Breast epithelium (tissue), 4 donors: ENCODE measurements at places on chromosomes 12 and 14.

GRCh38 chr12:132118876-132119275 lies 25.2 kb downstream of the DDX51 start:
- DNase-seq = no peak

GRCh38 chr14:50806241-50806933 lies 24.6 kb downstream of the NIN start:
- no peak for DNase-seq

DNA sequence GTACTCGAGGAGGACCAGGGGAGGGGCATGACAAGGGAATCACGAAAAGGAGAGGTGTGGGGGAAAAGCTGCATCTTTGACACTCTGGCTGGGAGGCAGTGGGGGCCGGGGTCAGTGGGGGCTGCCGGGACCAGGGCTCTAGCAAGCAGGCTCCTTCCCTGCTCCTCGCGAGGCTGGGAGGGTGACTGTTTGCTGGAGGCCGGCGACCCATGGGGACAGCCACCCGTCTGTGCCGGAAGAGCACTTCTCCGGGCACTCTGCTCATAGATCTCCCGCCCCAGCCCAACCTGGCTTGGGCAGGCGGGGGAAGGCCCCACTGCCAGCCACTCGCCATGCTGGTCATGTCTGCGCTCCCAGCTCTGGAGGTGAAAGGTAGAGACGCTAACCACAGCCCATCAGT lies 130.7 kb downstream of the RBM19 start:
- DNase-seq = no peak

DNA sequence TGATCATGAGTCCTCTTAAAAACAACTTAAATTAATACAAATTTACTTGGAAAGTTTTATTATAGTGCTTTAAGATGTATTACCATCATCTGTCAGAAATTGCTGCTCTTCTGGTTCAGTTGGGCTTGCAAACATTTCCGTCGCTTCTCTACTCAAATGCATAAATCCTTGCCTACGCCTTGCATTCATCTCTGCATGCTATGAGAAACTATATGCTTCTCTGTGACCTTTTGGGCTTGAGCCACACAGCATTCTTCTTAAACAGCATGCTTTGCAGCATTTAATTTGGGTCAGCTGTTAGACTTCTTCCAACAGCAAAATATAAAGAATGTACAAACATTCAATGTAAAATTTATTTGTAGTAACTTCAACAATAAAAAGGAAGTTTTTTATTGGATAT lies 305.7 kb upstream of the FLRT2 start:
- DNase-seq = no peak

- no peak for DNase-seq
Measured at GRCh38 chr12:125208942-125209341, 143.7 kb downstream of the AACS start.

- no peak for DNase-seq
Measured at GRCh38 chr12:117844114-117844830, 124.5 kb downstream of the KSR2 start.

GRCh38 chr14:81401420-81402122 lies 1.4 kb upstream of the STON2 start:
- DNase-seq = no peak

DNA sequence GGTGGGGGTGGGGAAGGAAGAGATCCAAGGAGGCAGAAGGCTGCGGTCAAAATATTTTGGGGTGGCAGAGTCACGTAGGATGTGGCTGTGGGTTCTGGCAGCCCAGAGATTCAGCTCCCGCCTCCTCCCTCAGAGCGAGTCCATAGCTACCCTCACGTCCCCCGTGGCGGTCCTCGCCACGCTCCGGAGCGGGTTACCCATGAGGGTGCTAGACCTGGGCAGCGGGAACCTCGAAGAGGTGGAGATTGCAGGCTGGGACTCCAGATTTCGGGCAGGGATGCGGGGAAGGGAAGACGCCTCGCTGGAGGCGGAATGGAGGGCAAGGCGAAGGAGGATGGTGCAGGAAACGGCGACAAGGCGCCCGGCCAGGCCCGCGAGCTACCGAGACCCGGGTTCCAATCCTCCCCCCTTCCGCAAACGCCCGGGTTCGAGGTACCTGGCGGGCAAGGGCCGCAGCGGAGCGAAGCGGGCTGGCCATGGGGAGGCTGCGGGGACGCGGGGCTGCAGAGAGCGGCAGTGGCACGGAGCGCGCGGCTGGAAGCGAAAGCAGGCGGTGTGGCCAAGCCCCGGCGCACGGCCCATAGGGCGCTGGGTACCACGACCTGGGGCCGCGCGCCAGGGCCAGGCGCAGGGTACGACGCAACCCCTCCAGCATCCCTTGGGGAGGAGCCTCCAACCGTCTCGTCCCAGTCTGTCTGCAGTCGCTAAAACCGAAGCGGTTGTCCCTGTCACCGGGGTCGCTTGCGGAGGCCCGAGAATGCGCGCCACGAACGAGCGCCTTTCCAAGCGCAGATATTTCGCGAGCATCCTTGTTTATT lies 46.2 kb downstream of the BCAT1 start:
- DNase-seq = no peak

DNA sequence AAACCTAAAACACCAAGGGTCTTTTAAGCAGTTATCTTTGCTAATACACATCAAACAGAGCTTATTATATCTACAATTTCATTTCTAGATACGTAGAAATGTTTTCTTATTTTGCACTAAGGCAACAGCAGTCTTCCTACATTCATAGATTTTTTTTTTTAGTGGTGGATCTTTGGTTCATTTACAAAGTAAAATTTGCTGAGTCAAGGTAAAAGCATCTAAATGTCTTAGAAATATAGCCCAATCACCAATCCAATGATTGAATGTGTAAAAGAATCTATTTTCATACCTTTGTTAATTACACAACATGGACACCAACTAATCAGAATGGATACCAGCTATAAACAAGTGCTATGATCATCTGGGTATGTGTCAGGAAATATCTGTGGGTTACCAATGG lies 272.2 kb upstream of the TMPO start:
- DNase-seq = no peak

DNA sequence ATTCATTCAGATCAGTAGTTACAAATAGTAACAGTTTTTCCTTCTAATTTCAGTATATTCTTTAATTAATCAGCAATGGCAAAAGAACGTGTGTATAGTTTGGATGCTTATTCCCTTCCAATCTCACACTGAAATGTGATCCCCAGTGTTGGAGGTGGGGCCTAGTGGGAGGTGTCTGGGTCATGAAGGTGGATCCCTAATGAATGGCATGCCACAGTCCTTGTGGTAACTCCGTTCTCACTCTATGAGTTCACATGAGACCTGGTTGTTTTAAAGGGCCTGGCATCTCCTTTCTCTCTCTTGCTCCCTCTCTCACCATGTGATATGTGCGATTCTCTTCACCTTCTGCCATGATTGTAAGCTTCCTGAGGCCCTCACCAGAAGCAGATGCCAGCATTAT lies 18.9 kb upstream of the SYNDIG1L start:
- DNase-seq = no peak

DNA sequence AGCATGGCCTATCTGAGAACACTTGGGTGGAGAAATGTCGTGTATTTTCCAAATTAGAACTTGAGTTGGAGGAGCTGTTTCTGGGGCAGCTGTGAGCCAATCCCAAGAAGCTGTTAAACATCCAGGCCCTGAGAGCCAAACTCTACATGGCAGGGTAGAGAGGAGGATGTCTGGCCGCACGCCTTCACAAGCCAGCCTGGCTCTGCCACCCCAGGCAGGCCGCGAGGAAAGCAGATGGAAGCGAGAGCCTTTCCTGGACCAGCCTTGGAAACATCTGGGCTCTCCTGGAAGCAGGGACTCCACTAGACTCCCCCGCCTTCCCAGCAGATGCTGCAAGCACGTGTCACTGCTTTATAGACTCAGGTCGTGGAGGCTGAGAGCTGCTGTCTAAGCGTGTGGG lies 312.8 kb upstream of the FKBP4 start:
- no peak for DNase-seq

GRCh38 chr12:106140223-106140986 lies 1.7 kb upstream of the NUAK1 start:
- DNase-seq = no peak

GRCh38 chr12:124727922-124728321 lies 135.7 kb downstream of the SCARB1 start:
- DNase-seq = no peak

DNA sequence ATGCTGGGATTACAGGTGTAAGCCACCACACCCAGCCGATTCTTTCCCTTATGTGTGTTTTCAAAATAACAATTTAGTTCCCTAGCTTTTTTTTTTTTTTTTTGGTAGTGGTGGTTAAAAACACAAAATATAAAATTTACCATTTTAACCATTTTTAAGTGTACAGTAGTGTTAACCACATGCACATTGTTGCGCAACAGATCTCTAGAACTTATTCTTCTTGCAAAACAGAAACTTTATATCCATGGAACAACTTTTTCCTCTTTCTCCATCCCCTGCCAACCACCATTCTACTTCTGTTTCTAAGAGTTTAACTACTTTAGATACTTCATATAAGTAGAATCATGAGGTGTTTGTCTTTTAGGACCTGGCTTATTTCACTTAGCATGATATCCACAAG lies 1.1 kb upstream of the NDUFA12 start:
- DNase-seq = no peak

DNA sequence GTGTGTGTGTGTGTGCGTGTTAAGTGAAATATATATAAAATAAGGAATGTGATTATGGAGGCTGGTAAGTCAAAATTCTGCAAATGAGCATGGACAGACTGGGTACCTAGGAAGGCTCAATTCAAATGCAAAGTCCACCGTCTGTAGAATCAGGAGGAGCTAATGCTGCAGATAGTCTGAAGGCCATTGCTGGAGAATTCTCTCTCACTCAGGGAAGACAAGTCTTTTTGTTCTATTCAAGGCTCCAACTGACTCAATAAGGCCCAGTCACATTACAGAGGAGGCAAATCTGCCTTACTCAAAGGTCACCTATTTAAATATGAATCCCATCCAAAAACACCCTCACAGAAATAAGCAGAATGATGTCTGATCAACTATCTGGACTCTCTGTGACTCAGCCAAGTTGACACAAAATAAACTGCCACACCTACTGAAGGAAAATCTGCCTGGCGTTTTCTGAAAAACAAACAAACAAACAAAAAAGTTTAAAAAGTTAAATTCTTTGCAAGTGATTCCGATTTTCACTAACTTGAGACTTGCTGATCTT lies 684 bp upstream of the KLRF2 start:
- DNase-seq = no peak

DNA sequence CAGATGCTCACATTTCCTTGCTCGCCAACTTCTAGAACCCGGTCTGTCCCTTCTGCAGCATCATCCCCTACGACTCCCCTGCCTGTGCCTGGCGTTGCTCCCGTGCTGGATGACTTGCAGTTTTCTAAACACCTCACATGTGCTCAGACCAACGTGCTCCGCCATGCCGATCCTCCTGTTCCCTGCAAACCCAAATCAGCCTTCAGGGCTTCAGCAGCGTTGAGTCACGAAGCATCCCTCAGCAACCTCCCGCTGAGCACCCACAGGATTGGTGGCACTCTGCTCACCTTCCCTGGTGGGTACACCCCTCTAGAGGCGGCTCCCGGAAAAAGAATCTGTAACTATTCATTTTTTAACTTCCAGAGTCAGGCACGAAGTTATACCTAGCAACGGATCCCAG lies 2.8 kb upstream of the PIWIL1 start:
- DNase-seq = no peak

DNA sequence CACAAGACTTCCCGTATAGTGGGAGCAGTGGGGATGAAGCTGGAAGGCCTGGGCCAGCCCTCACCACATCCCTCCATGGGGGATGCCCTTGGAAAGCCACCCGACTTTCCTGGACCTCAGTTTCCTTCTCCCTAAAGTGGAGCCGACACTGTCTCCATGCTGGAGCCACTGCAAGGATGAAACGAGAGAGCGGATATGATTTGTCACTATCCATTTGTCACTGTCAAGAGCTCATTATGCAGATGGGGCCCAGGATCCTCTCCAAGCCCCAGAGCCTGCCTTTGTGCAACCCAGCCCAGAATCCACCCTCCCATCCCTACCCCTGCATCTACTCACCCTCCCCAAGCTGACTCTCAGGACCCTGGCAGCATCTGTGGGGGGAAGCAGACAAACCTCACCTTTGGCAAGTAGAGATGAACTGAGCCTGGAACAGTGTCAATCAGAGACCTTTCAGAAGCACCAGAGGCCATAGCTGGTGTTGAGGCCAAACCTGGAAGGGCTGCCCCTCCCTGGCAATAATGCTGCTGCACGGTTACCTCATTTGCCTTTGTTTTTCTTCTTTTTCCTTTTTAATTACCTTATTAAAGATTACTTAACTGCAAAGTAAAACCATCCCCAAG lies 287.7 kb upstream of the RTL1 start:
- peak; percentile 15 for DNase-seq

DNA sequence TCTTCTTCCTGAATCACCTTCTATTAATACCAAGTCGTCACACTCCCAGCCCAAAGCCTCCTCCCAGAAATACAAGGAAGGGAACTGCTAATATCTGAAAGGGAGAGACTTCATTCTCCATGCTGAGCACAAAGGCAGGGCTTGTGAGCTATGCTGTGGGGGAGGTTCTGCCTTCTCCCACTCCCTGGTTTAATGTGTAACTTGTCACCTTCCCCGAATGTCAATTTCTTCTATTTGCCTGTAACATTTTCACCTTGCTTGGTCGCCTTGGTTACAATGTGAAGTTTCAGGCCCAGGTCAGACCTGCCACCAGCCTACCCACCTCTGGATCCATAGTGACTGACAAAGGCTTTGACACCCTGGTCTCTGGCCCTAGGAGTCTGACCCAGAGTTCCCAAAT lies 82.0 kb upstream of the ESRRB start:
- no peak for DNase-seq

DNA sequence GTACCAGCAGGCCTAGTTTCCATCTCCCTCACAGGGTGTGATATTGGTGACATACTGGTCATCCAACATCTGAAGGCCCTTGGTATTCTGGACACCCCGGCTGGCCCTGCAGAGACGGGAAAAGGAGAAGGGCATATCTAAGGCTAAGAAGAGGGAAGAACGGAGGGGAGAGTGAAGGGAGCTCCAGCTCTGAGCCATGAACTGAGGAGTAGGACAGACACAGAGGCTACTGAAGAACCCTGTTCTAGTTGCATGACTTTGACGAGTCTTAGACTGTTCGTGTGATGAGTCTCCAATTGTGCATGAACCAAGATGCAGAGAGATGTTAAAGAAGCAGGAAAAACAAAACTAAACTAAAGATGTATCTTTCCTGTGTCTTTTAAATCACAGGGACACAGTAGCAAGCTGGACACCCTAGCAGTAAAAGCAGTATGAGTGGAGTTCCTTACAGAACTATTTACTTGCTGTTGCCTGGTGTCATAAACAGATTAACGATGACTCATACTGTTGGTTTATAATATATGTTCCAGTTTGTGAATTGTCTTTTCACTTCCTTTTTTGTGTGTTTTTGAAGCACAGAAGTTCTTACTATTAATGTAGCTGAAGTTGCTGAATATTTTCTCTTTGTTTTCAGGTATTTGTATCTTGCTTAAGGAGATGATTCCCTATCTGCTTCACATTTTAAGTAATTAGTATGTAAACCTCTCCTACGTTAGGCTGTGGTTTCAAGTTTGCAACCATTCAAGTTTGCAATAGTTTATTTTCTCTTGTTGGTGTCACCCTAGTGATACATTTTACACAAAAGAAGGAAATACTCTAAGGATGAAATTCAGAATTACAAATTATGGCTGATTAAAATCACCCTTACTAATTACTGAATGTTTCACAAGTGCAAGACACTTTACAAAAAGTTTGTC lies 15.7 kb downstream of the FAR2 start:
- DNase-seq = no peak
